ENCODE measurements at places on chromosomes 12 and 14.

DNA sequence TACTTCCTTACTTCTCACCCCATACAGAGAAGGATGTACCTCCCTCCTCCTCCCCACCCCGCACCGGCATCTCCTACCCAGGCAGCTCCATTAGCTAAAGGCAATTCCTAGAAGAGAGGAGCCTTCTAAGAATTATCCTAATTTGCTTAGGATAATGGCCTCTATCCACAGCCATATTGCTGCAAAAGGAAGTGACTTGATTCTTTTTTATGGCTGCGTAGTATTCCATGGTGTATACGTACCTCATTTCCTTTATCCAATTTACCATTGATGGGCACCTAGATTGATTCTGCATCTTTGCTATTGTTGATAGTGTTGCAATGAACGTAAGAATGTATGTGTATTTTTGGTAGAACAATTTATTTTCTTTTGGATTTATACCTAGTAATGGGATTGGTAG, 189.7 kb downstream of the PCNX1 start:
- DNase-seq, result no peak

DNA sequence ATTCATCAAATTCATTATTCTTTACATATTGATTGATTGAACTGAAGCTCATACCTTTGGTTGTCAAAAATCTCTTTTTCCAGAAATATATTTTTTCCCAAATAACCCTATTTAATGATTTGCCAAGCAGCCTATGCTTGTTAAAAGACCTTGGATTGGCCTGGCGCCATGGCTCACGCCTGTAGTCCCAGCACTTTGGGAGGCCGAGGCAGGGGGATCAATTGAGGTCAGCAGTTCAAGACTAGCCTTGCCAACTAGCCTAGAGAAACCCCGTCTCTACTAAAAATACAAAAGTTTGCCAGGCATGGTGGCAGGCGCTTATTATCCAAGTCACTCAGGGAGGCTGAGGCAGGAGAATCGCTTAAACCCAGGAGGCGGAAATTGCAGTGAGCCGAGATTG, 165.1 kb upstream of the MGAT4C start:
- no peak for DNase-seq

DNA sequence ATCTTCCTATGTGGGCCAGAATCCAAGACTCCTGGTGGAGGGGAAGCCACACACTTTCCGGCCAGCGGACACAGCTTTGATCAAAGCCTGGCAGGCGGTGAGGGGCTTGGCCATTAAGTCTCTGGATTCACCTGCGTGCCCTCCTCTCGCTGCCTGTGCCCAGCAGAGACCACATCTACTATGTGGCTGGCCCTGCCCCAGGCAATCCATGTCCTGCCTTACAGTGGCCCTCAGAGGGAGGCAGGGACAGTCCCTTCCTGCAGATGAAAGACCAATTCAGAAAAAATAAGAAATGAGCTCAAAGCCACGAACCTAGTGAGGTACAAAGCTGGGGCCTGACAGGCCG, 82.7 kb upstream of the GPR68 start:
- no peak for DNase-seq

GRCh38 chr12:77727442-77728001, 103.2 kb upstream of the NAV3 start:
- no peak for DNase-seq

DNA sequence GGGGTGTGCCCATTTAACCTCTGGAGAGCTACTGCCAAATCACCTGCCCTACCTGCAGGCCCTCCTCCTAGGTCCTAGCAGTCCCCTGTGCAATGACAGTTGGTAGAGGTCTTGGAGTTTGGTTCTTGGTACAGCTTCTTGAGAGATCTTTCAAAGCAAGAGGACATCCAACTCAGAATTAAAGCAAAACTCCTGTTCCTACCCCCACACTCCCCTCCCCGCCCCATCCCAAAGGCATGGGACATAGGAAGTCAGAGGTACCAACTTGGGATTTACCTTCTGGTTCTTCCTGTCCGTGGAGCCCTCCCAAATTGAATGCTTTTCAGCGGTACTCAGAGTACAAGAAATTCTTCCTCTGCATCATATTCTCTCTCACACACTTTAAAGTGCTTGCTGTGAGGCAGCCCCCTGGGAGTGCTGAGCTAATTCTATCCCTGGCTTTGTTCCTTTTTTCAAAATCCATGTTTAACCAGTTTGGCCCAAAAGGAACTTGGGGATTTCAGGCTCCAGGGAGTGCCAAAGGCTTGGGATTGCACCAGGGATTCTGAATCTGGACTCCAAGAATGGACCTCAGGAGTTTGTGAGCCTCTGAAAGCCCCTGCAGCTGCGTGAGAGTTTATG, 40.8 kb downstream of the GALNT16 start:
- no peak for DNase-seq

DNA sequence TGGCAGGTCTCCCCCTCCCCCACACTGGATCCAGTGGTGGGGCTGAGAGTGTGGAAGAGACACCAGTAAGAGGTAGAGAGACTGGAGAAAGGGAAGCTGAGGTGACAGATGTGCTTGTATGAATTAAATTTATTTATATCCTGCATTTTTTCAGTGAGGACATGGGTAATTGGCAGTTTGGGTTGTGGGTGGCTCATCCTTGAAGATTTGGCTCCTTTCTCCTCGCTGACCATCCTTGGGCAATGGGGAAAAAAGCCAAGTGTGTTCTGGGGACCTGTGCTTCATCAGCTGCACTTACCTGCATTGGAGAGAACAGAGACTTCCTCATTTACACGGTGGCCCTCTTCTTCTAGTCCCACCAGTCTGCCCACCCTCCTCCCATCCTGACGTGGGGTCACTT, 86.4 kb downstream of the RFX4 start:
- DNase-seq, result no peak

- no peak for DNase-seq
Observed at GRCh38 chr14:103541709-103542604, 13.0 kb downstream of the TRMT61A start.

GRCh38 chr12:42749239-42749638, 159.7 kb upstream of the PRICKLE1 start:
- DNase-seq, result no peak

DNA sequence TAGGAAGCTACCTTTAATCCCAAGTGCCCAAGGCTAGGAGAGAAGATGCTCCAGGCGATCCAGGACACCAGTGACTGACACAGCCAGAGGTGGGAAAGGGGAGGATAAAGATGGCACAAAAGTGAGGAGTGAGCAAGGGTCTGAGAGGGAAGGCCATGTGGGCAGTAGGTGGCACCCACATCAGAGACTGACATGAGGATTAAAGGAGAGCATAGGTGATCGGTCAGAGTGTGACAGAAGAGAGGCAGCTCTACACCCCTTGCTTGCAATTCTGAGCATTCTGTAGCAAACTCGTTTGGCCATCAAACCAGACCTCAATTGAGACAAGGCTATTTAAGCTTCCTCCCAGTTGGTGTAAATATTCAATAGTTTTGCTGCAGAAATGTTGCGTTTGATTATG, 724 bp upstream of the CD27 start:
- DNase-seq, result no peak

DNA sequence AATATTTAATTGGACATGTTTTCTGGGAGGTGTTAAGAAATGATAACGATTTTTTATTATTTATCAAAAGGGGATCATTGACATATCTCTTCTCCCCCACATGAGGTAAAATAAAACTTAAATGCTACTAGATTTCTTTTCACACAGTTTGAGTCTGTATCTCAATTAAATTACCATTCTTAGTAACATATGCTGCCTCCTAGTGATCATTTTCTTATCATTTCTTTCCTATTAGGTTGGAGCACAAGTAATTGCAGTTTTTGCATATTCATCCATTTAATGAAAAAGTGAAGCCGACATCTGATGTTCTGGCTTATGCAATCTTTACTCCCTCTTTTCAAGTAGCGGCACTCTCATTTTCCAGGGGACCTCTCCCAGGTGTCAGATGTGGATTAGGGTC, 24.9 kb downstream of the PUS7L start:
- DNase-seq, result no peak

- no peak for DNase-seq
Observed at GRCh38 chr12:48002773-48003218, 1.5 kb downstream of the COL2A1 start.

GRCh38 chr12:68609998-68610369, 715 bp upstream of the RAP1B start:
- DNase-seq, result peak; percentile 19

- DNase-seq, result no peak
Observed at GRCh38 chr14:54766276-54767138, 136.1 kb downstream of the GCH1 start.

DNA sequence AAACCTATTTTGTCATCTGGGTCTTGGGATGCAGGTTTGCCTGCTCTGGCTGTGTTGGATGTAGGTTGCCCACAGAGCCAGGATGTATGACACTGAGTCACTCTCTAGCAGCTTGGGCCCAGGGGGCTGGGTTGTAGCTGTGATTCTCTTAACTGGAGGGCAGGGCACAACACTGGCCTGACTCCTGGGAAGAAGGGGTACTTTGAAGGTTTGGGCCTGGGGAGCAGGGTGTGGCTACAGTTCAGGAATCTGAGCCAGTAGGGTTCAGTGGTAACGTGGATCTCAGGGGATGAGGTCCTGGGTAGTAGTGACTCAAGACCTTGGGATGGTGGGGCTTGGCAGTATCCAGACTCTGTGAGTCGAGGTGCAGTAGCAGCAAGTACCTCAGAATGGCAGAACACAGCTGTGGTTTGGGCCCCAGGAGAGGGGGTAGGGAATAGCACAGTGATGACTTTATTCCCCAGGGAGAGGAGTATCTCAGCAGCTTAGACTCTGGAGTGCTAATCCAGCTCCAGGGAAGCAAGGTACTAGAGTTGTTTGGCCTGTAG, 25.7 kb downstream of the TBC1D15 start:
- no peak for DNase-seq

- DNase-seq, result no peak
Observed at GRCh38 chr12:6140651-6141447, 16.4 kb upstream of the VWF start.

GRCh38 chr14:52338051-52338681, 24.1 kb downstream of the PTGER2 start:
- DNase-seq, result no peak

DNA sequence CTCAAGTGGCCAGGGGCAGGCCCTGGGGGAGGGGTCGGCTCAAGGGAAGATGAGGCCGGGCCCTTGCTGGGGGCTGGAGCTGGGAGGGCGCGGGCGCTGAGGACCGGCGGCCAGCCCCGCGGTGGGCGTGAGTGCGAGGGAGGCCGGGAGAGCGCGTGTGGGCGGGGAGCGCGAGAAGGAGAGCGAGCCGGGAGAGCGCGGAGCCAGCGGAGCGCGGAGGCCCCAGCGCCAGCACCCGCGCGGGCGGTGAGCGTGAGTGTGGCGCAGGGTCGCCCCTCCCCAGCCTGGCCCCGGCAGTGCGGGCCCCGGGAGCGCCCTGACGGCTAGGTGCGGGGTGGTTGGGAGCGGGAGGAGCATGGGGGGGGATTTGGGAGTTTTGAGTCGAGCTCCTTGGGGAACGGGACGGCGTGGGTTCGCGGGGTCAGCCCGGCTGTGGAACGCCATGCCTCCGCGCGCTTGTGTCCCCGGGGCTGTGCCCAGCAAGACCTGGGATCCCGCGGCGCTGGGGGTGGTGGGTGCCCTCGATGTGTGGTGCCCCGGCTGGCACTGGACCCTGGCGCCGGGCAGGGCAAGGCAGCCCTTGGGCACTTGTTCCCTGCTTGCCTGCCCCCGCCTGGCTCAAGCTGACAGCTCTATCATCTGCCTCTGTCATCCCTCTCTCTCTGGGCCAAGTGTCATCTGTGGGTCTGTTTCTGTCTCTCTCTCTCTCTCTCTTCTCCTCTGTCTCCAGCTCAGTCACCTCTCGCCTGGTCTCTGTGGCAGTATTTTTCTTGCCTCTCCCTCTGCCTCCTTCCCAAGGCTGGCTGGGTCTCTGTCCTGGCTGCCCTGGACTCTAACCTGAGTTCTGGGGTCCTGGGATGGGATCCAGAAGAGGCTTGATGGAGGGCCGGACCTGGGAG, at the start of gene LBHD2:
LBHD2 (plus strand) TSS at position 190 of the 899 bp plus-strand sequence. CDS start 1,803 bp downstream, outside the sequence.
- DNase-seq, result peak; percentile 36

GRCh38 chr14:31968107-31968810, 108.8 kb upstream of the ARHGAP5 start:
- no peak for DNase-seq

Measured in small intestine (tissue), 16 donors.